ENCODE measurements at places on chromosomes 11 and 22.

DNA sequence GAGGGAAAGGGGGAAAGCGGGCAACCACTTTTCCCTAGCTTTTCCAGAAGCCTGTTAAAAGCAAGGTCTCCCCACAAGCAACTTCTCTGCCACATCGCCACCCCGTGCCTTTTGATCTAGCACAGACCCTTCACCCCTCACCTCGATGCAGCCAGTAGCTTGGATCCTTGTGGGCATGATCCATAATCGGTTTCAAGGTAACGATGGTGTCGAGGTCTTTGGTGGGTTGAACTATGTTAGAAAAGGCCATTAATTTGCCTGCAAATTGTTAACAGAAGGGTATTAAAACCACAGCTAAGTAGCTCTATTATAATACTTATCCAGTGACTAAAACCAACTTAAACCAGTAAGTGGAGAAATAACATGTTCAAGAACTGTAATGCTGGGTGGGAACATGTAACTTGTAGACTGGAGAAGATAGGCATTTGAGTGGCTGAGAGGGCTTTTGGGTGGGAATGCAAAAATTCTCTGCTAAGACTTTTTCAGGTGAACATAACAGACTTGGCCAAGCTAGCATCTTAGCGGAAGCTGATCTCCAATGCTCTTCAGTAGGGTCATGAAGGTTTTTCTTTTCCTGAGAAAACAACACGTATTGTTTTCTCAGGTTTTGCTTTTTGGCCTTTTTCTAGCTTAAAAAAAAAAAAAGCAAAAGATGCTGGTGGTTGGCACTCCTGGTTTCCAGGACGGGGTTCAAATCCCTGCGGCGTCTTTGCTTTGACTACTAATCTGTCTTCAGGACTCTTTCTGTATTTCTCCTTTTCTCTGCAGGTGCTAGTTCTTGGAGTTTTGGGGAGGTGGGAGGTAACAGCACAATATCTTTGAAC is 6.8 kb downstream of the MALAT1 start:
- DNase-seq: peak; percentile 80

DNA sequence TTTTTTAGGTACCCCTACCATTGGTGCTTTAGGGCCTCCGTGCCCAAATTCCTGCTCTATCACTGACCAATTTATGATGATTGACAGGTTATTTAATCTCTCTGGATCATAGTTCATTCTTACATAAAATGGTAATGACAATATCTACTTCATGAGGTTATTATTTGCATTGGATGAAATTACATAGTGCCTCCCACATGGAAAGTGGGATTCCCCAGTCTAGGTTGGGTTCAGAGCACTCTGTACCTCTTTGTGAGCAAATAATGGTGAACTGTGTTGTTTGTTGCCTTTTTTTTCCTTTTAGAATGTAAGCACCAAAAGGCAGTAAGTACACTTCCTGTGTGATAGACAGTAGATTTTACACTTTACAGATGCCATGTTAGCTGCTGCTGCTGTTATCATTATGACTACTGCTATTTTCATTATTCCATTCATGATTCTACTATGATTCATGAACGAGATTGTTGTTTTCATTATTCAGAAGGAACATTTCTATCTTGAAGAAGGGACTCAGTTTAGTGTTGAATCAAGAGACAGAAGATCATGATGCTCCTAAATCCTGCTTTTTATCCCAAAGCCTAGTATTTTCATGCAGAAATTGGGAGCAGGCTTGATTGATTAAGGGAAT is 100.8 kb downstream of the ALX4 start:
- no peak for DNase-seq

GRCh38 chr11:74754507-74755252 is 6.0 kb downstream of the RNF169 start:
- DNase-seq: peak; percentile 29

GRCh38 chr22:48173773-48174160 is 1411.3 kb downstream of the TBC1D22A start:
- DNase-seq: no peak

- peak; percentile 66 for DNase-seq
Measured at GRCh38 chr22:19970479-19971275, 29.1 kb upstream of the TXNRD2 start.

- peak; percentile 69 for DNase-seq
Measured at GRCh38 chr11:65503949-65504673, 5.3 kb downstream of the MALAT1 start.

DNA sequence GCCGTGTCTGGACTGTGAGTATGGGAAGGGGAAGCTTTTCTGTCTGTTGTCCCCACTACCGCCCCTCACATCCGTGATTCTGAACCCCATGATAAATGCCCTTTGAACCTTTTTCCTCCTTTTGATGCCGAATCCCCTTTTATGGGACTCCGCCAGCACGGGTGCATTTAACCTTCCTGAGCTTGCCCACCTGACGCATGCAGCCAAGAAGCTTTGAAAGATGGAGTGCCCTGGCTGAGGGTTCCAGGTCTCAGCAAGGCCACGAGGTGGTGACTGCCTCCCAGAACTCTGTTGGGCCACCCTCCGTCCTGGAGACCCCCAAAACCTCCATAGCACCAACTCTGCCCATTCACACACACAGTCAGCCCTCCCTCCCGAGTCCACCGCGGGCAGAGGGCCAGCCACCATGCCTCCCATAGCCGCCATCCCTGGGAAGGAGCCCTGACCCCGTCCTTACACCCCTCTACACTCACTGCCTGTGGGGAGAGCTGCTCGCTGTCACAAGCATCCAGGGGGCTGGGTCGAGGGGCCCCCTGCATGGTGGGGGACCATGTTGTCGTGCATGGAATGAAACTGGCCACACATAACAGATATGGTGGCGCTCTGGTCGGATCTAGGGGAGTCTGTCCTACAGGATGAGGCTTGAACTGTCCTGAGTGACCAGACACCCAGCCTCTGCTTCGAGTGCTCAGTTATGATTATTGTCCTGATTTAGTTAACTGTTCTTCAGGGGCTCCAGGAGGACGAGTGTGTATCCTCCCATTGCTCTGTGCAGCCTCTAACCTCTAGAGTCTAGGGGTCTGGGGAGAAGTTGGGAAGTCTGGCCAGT is 822 bp upstream of the COMT start:
- no peak for DNase-seq

GRCh38 chr11:9847636-9848035 is 183.8 kb downstream of the SWAP70 start:
- DNase-seq: no peak

- DNase-seq: no peak
Measured at GRCh38 chr22:49576241-49577141, 251.2 kb downstream of the BRD1 start.

- no peak for DNase-seq
Measured at GRCh38 chr11:94131047-94131717, 2.5 kb downstream of the PANX1 start.

GRCh38 chr11:65439331-65440181 is 17.0 kb downstream of the NEAT1 start:
- DNase-seq: no peak

DNA sequence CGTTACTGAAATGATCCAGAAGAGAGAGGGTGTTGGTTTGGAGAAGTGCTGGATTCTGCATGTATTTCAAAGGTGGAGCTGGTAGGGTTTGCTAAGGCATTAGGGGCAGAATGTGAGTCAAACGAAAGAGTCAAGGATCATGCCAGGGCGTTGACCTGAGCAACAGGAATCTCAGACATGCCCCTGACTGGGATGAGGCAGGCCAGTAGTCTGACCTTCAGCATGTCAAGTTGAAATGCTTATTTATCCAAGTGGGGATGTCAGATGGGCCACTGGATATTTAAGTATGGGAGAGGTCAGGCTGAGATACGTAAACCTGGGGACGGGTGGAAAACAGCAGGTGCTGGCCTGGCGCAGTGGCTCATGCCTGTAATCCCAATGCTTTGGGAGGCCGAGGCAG is 2.7 kb upstream of the TSGA10IP start:
- DNase-seq: no peak
